Daoy (cell line): ENCODE measurements at places on chromosomes 5 and 9. TPM values are rescaled to one million over a fixed set of nuclear protein-coding genes. Genes with fewer than 3 reads are reported as not detected.

DNA sequence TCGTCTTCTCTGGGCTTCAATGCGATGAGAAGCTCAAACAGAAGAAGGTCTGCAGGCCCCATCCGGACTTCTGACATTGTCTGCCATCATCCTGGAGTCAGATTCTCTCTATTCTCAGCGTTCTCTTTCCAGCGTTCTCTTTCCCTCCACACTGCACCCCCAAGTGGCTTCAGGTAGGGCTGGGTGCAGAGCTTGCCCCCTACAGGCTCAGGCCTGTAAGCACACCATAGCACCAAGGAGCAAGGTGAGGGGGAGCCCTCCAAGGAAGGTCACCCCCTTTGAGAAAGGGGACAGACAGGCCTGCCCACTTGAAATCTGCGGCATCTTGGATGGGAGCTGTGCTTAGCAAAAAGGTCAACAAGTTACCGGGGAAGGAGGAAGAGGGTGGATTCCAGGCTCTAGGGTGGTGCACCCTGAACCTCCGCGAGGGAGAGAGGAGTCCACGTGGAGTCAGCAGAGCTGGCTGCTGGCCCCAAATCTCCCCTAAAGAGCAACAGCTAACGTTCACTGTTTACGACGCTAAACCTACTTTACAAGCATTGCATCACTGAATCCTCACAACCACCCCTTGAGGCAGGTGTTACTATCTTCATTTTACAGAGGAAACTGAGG lies 27.5 kb downstream of the GPX3 start:
- DNase-seq: no peak

DNA sequence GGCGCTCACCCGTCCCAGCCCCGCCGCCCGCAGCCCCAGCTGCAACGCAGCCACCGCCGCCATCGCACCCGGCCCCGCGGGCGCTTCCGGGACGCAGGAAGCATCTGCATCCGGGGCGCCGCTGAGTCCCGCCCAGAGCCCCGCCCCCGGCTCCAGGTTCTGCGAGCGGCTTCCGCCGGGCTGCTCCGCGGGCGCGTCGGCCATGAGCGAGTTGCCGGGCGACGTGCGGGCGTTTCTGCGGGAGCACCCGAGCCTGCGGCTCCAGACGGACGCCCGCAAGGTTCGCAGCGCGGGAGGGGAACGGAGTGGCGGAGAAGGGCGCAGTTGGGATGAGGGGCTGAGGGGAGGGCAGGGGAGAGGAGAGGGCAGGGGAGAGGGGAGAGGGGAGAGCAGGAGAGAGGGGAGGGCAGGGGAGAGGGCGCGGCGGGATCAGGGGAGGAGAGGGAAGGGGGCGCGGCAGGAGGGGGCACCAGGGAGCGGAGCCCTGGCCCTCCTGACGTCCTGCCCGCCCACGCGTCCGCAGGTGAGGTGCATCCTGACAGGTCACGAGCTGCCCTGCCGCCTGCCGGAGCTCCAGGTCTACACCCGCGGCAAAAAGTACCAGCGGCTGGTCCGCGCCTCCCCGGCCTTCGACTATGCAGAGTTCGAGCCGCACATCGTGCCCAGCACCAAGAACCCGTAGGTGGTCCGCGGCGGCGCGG lies at the start of the genes SURF1 and SURF2:
Gene SURF1 (minus strand): TSS at position 97 of the 701 bp plus-strand sequence. CDS start 34 bp downstream, at position 63.
Gene SURF2 (plus strand): TSS at position 160 of the 701 bp plus-strand sequence. CDS start 43 bp downstream, at position 203.
- peak; percentile 89 for DNase-seq

GRCh38 chr5:78691084-78691960 lies 42.8 kb upstream of the LHFPL2 start:
- no peak for DNase-seq

GRCh38 chr5:155540000-155540595 lies 526.5 kb downstream of the KIF4B start:
- no peak for DNase-seq

DNA sequence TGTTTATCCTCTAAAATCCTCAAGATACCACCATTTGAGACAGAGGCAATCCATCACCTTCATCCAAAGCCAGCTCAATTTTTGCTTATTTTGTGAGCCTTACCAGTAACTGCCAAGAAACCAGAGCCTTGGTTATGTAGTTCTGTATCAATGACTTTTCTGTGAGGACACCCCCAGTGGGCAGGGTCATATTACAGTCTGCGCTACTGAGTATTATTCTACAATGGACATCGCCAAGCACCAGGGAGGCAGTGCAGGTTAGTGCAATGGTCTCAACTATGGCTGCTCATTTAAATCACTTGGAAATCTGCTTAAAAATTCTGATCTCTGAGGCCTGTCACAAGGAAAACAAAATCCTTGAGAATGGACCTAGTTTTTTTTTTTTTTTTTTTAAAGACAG lies 90.5 kb upstream of the NIPAL4 start:
- no peak for DNase-seq

DNA sequence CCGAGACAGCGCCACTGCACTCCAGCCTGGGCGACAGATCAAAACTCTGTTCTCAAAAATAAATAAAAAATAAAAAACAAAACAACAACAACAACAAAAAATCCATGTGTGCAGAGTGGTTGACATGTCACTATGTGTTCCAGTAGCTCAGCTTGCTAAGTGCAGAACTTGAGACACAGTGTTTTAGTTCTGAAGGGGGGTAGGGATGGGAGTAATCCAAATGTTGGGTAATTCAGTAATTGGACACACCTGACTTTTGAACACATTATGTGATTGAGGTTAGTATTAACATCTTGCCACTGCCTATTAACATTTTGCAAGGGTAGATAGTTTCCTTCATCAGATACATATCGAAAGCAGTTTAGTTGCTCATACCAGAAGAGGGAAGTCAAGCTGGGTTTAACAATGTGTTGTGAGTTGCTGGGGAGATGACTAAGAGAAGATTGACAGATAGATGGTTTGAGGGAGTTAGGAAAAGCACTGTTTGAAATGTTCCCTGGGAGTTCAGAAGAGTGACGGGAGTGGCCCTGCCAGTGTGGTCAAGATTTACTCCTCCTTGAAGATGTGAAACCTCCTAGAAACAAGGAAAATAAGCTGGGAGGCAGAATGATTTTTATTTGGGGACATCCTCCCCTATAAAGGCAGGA lies 928 bp downstream of the HACD4 start:
- DNase-seq: no peak

DNA sequence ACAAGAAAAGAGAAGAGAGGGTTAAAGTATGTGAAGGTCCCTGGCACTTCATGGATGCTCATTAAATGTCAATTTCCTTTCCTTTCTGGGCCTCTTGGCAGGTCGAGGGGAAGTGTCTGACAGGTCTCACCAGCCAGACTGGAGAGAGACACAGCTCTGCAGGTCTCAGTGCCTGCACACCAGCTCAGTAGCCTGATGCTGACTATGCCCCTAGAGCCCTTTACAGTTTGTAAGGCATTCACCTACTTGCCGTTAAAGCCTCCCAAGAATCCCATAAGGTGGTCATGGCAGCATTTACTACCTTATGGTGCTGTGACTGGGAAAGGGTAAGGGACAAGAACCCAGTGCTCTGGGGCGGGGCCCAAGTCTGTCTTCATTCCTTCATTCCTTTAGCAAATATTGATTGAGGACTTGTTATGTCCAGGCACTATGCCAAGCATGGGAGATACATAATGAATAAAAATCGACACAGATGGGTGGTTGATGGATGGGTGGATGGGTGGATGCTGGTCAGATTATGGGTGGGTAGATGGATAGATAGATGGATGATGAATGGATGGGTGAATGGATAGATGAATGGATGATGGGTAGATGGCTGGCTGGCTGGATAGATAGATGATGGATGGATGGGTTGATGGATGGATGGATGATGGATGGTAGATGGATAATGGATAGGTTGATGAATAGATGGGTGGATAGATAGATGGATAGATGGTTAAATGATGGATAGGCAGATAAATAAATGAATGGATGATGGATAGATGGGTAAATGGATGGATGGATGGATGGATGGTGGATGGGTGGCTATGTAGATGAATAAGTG lies 21.3 kb upstream of the KIF12 start:
- no peak for DNase-seq

- no peak for DNase-seq
Measured at GRCh38 chr5:173392172-173392571, 64.0 kb upstream of the STC2 start.

- no peak for DNase-seq
Measured at GRCh38 chr9:92176800-92177185, 61.6 kb upstream of the SPTLC1 start.

GRCh38 chr5:14209222-14209822 lies 66.2 kb downstream of the TRIO start:
- no peak for DNase-seq

The F12 gene
- total RNA-seq: 8.6 and 9.6 TPM in 2 replicates

- no peak for DNase-seq
Measured at GRCh38 chr5:84718377-84718776, 333.7 kb upstream of the EDIL3 start.

GRCh38 chr5:167511-167910 lies 23.8 kb upstream of the LRRC14B start:
- no peak for DNase-seq

DNA sequence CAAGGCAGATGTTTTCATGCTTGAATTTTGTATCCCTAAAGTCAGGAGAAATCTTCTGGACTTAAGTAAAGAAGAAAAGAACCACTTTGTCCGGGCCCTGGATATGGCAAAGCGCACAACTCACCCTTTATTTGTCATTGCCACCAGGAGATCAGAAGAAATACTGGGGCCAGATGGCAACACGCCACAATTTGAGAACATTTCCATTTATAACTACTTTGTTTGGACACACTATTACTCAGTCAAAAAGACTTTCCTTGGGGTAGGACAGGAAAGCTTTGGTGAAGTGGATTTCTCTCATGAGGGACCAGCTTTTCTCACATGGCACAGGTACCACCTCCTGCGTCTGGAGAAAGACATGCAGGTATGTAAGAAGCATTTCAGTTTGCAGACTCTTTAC lies 2.3 kb downstream of the TYRP1 start:
- no peak for DNase-seq

DNA sequence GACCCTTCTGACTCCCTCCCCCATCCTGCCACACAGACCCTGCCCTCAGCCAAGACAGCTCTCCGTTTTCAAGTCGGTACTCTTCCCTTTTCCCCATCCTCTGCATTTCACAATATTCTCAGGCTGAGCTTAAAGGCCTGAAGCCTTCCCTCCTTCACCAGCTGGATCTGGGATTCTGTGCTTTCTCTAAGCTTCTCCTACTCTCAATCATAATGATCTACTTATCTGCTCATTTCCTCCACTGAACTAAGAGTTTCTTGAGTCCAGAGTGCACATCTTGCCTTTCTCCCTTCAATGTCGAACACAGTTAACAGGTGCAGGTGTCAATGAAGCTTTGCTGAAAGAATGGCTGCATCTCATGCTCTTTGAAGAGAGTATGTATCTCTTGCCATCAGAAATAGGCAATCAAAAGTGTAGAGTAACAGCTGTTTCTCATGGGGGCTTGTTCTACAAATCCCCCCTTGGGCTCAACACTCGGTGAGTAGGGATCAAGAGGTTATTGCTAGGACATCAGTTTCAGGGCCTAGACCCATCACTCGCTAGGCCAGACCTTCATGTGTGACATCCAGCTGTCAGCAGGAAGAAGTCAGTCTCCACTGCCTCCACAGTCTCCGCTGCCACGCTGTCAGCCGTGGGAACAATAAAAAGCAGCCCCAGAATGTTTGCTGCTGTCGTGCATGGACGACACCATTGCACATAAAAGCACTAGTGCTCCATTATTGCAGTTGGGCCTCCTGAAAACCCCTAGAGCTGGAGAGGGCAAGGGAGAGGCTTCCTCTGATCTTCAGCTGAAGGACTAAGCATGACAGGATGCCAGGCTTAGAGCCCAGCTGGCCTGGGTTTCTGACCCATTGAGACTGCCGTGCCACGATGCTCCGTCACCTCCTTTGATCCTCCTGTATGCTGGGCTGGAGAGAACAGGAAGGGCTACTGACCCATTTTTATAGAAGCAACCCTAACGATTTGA lies 23.7 kb downstream of the TRAF1 start:
- no peak for DNase-seq

The ZNF462 gene
- 15.7 and 20.6 TPM in 2 replicates for total RNA-seq

DNA sequence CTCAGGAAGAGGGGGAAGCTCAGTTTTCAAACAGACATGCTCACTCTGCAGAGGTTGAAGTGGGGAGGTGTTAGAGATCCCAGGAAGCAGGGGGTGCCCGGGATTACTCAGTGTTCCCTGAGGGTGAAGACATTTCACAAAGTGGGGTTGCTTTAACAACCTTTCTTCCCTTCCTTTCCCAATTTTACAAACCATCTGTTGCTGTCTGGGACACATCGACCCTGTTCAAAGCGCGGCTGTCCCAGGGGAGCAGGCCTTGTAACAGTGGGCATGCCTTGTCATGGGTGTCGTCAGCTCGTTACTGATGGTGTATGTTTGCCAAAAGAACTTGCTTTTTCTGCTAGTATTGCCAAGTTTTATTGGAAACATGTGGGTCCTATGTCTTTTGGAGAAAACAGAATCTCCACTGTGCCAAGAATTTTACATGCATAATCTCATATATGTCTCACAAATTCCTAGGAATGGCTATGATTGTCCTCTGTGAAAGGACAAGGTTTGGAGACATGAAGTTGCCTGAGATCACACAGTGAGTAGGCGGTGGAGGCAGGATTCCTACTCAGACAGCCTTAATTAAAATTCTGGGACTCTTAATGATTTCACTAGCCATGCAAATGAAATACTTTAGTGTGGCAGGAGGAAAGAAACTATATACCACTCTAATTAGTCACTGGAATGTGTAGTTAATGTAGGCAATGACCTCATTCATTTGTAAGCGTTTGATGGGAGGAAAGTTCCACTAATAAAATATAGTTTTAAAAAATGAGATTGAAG lies 198.9 kb downstream of the NXNL2 start:
- peak; percentile 60 for DNase-seq

The IL4 gene
- not detected in 2 replicates for total RNA-seq

The F2R gene
- 27.1 and 28.4 TPM in 2 replicates for total RNA-seq

The ACOT12 gene
- total RNA-seq: not detected in 2 replicates
